ENCODE measurements at places on chromosomes 2 and 18.
A peak's percentile ranks its signal among the peaks of the same experiment; 100 is the strongest.

DNA sequence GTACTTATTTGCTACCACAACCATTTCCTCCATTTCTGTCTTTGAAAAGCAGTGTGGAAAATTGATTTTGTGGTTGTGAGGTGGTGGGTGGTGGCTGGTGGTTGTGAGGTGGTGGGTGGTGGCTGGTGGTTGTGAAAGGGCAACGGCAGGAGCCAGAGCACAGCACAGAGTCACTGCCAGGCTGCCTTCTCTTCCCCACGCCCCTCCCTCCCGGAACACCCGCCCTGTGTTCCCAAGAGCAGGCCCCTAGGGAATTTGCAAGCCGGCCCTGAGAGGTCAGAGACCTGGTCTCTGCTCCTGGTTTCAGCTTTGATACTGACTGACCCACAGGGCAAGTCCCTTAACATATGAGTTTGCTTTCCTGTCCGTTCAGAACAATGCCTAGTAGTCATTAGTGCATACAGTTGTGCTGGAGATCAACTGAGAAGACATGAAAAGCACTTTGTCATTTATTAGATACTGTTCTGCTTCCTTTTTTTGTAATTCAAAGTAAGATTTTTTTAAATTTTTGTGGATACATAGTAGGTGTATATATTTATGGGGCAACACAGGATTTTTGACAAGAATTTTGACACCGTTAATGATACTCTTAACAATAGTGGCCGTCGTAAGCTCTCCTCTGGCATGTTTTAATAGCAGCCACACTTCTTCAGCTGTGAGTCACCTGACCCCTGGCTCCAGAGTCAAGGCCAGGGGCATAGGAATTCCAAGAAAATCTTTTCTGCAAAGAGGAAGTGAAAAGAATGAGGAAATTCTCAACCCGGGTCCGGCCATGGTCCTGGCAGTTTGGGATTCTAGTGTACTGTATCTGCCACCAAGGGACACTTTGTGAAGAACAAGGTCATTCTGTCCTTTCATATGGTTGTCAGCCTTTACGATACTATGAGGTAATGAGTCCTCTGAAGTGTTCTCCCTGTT is 53.2 kb downstream of the ITGA6 start:
- no peak for DNase-seq

- no peak for DNase-seq
Observed at GRCh38 chr2:15919716-15920434, 20.5 kb upstream of the MYCN start.

- peak; percentile 69 for DNase-seq
Observed at GRCh38 chr2:58906081-58906645, 665.0 kb upstream of the FANCL start.

GRCh38 chr2:171004363-171004762 is 75.3 kb downstream of the GORASP2 start:
- DNase-seq = no peak

DNA sequence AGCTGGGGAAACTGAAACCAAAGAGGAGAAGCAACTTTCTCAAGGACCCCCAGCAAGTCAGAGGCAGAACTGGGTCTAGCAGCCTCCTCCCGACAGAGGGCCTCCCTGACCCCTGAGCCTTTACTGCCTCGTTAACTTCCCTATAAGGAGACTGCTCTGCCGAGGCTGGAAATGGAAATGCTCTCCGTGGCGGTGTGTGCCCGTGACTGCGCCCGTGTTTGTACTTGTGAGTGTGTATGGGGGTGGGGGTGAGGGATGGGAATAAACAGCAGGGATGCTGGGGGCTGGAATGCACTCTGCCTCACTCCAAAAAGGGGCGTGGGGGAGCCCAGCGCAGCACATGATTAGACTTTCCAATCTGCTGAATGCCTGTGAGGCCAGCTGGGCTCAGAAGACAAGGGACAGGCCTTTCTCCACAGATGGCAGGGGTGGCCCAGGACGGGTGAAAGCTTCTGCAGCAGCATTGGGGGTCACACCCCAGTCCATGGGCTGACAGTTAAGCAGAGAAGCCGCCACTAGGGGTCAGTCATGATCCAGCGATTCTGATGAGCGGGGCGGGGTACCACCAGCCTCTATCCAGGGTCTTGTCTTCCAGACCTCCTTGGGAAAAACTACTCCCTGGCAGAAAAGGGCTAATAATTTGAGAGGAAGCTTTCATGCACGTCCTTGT is 26.8 kb downstream of the MPHOSPH10 start:
- DNase-seq = peak; percentile 52
